ENCODE measurements at places on chromosomes 3 and 15. TPM values are rescaled to one million over a fixed set of nuclear protein-coding genes. Genes with fewer than 3 reads are reported as not detected.

The LEO1 gene
- total RNA-seq, result 34.7 TPM

The FAM219B gene
- 53.1 TPM for total RNA-seq

GRCh38 chr3:183701744-183702143 lies 4.1 kb downstream of the YEATS2 start:
- DNase-seq, result peak; percentile 26
- no peaks in the 10 kb centered on the region for H3K36me3 ChIP-seq
- H3K4me1 ChIP-seq, result peaks cover 25% of the 10 kb centered on the region

GRCh38 chr3:114218006-114218405 lies 19.4 kb downstream of the ZNF80 start:
- no peaks in the 10 kb centered on the region for H3K27me3 ChIP-seq
- H3K36me3 ChIP-seq, result no peaks in the 10 kb centered on the region
- peaks cover 38% of the 10 kb centered on the region for H3K4me1 ChIP-seq
- DNase-seq, result no peak
- no peak overlapping the region for H3K4me3 ChIP-seq

GRCh38 chr3:193910886-193911738 lies 224.8 kb upstream of the HES1 start:
- H3K36me3 ChIP-seq, result no peaks in the 10 kb centered on the region
- DNase-seq, result peak; percentile 12
- no peak overlapping the region for H3K27ac ChIP-seq
- H3K4me3 ChIP-seq, result no peak overlapping the region
- H3K27me3 ChIP-seq, result no peaks in the 10 kb centered on the region
- H3K4me1 ChIP-seq, result peaks cover 14% of the 10 kb centered on the region

All from GM23338 (cell line).